ENCODE measurements at places on chromosomes 6 and 20.

GRCh38 chr6:40897390-40898003, 141.5 kb downstream of the UNC5CL start:
- no peak for DNase-seq

DNA sequence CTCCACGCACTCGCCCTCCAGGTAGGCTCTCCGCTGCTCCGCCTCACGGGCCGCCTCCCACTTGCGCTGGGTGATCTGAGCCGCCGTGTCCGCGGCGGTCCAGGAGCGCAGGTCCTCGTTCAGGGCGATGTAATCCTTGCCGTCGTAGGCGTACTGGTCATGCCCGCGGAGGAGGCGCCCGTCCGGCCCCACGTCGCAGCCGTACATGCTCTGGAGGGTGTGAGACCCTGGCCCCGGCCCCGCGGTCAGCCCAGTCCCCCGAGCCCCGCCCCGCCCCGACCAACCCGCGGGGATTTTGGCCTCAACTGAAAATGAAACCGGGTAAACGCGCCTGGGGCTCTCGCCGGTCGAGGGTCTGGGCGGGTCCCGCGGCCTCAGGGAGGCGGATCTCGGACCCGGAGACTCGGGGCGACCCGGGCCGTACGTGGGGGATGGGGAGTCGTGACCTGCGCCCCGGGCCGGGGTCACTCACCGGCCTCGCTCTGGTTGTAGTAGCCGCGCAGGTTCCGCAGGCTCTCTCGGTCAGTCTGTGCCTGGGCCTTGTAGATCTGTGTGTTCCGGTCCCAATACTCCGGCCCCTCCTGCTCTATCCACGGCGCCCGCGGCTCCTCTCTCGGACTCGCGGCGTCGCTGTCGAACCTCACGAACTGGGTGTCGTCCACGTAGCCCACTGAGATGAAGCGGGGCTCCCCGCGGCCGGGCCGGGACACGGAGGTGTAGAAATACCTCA, 598 bp downstream of the HLA-B start:
- DNase-seq: no peak

- DNase-seq: peak; percentile 83
These were observed 18.3 kb downstream of the ETV7 start for GRCh38 chr6:36368921-36369865.

- no peak for DNase-seq
These were observed 3.0 kb downstream of the GLP1R start for GRCh38 chr6:39051399-39052122.

- DNase-seq: no peak
These were observed 10.6 kb upstream of the CD83 start for GRCh38 chr6:14107000-14107399.

- DNase-seq: no peak
These were observed 602.4 kb downstream of the COL12A1 start for GRCh38 chr6:74603322-74604076.

- DNase-seq: no peak
These were observed 24.0 kb upstream of the THBS2 start for GRCh38 chr6:169277619-169278018.

DNA sequence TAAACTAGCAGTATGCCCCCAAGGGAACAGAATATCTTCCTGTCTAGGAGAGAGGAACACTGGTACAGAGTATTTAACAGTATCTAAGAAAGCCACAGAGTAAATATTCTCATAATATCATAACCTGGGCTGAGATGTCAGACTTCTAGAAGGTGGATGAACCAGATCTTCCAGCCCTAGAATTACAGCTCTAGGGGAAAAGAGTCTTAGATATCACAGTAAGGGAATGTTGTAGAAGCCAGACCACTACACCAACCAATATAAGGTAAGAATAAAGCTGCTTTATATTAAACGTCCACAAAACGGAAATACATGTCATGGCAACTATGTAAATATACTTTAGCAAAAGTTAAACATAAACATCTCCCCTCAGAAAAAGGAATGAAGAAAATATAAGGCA, 12.4 kb downstream of the SERINC1 start:
- no peak for DNase-seq

- DNase-seq: no peak
These were observed 121.1 kb downstream of the TNFRSF21 start for GRCh38 chr6:47188588-47189021.

DNA sequence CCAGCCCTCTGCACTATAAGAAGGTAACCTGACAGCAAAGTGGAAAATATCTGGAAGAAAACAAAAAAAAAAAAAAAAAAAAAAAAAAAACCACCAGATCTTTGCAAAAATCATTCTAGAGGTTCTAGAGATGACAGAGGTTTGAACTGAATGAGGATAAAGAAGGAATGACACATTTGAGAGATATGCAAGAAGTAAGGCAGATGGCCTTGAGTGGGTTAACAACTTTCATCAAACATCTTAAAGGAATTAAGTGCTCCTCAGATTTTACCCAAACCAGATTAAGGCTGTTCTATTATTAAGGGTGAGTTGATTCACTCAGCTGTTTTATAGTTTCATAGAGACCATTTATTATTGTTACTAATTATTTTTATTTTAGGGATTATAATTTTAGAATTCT, 62.0 kb downstream of the RSPO3 start:
- DNase-seq: no peak

- no peak for DNase-seq
These were observed 153.6 kb upstream of the SHLD1 start for GRCh38 chr20:5596401-5597193.

DNA sequence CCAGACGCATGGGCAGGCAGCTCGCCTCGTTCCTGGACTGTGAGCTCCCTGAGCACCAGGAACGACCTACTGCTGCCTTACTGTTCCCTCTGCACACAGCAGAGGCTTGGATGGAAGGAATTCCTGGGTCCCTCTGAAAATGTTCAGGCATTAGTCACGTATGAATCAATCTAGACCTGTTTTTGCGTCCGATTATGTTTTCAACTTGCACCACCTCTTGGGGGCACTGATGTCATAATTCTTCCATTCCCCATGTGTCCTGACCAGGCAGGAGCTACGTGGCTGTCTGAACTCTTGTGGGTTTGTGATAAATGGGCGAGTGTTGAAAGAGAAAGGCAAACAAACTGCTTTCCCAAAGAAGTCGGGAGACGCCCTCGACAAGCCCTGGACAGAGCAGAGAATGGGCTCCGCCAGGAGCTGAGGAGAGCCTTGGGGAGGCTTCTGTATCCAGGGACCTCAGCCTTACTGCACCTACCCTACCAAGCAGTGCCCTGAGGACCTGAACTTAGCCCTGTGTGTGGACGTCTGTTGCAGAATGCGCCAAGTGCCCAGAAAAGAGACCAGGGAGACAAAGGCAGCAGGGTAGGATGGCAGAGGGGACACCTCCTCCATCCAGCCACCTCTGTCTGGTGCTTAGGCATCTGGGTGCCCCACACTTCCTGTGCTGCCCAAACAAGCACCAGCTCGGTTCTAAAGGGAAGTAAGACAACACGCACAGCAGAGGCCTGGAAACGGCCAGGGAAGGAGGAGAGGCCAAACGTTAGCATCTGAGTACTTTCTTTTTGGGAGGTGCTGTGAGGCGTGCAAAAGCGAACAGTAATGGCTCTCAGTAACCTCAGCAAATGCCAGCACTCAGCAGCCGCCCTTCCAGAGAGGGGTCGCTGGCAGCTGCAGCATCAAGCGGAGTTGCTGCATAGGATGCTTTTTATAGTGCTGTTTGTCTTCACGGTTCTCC, 124.2 kb downstream of the LY86 start:
- DNase-seq: no peak

GRCh38 chr6:52512199-52512598, 64.7 kb downstream of the TRAM2 start:
- DNase-seq: no peak

- DNase-seq: peak; percentile 48
These were observed 76.9 kb downstream of the ANKRD6 start for GRCh38 chr6:89509777-89510281.

GRCh38 chr20:31722257-31723068, at the start of gene BCL2L1:
TSS of gene BCL2L1 (minus strand) at chr20:31722868. CDS start at chr20:31722218, 650 bp downstream.
- peak; percentile 88 for DNase-seq

DNA sequence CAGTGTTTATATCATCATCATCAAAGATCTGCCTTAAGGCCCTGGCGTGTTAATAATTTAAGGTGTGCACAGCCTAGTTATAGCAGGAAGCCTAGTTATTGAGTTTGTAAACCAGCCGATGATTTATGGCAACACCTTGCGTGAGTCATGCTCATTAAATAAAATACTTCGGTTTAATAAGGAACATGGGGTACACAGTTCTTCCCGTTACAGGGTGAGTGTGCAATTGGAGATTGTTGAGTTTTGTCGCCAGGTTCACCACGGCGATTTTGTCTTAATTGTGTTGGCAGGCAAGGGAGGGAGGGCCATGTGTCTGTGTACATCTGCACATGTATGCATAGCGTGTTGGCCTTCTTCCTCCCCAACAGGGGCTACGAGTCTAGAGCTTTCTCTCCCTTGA, 104.0 kb downstream of the TFAP2A start:
- DNase-seq: peak; percentile 96

GRCh38 chr6:119466226-119466625, 116.7 kb upstream of the MAN1A1 start:
- DNase-seq: no peak

- no peak for DNase-seq
These were observed 16.7 kb downstream of the HMGCLL1 start for GRCh38 chr6:55562318-55562717.

DNA sequence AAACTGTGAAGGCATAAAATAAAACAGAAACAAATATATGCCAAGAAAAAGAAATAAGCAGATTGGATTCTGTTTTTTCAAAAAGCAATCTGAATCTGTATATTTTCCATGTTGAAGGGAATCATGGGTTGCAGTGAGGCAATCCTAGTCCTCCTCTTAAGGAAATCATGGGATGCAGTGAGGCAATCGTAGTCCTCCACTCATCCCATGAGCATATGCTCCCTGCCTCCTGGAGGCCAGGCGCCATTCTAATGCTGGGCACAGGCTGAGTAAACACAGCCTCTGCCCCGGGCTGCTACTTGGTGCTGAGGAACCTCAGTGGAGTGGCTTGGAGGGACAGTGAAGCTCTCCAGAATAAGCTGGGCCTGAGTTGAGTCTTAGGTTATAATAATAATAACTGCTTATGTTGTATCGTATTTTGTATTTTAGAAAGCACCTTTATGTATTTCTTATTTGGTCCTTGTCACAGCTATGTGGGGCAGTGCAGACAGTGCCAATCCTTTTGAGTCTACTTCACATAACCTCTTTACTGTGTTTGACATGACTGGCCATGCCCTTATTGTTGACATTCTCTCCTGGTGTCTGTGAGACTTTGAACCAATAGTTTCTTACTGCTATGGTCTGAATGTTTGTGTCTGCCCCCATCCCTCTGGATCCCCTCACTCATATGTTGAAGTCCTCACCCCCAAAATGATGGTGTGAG, 56.6 kb upstream of the CITED2 start:
- DNase-seq: no peak

- no peak for DNase-seq
These were observed 43.9 kb upstream of the GJE1 start for GRCh38 chr6:142088858-142089216.

GRCh38 chr6:106539936-106540335, 89.4 kb downstream of the RTN4IP1 start:
- no peak for DNase-seq

DNA sequence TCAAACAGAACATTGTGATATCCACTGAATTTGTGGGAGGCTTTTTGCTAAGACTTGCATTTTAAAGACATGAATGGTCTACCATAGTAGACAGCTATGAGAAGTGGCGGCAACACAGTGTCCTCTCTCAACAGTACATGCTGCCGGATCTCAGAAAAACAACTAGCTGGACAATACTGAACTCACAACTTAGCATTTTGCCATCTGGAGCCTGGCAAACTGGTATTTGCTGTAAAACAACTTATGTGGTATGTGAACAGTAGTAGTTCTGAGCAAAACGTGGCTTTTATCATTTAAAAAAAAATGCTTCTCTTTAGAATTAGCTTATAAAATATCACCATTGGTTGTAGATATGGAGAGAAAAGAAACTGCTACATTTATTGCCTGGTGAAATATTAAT, 3.3 kb upstream of the PXDC1 start:
- DNase-seq: no peak

- no peak for DNase-seq
These were observed 147.1 kb upstream of the RALGAPA2 start for GRCh38 chr20:20859510-20859909.

- DNase-seq: peak; percentile 13
These were observed 46.7 kb upstream of the RALGAPA2 start for GRCh38 chr20:20759132-20759531.

GRCh38 chr6:63745784-63746183, 110.2 kb downstream of the PHF3 start:
- no peak for DNase-seq

GRCh38 chr6:158376631-158377081, 64.4 kb downstream of the TULP4 start:
- DNase-seq: no peak

- DNase-seq: no peak
These were observed 421.8 kb upstream of the JARID2 start for GRCh38 chr6:14824060-14824459.

DNA sequence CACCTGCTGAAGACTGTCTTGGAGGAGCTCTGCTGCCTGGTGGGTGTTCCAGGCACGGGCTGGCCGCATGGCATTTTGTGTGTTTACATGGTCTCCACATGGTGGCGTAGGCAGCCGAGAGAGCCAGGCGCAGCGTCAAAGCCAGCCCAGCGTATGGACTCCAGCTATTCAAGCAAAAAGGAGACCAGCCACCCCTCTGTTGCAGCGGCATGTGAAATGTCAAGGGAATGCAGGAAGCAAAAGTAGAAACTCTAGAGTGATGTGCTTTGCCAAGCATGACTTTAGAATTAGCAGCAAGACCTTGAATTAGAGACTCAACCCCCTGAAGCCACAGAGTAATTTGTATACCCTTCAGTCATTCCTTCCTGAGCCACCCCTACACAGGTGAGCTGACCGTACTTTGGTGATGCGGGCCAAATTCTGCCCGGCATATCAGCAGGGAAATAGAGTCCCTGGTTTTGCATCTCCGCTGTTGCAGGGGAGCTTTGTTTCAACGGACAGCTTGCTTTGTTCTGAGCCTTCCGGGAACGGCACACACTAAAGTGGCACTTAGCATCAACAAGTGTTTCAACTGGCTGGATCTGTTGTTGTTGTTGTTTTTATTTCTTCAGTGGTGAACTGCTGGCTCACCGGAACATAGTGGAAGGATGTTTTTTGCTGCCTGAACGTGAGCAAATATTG, 48.5 kb downstream of the FNDC1 start:
- DNase-seq: no peak

DNA sequence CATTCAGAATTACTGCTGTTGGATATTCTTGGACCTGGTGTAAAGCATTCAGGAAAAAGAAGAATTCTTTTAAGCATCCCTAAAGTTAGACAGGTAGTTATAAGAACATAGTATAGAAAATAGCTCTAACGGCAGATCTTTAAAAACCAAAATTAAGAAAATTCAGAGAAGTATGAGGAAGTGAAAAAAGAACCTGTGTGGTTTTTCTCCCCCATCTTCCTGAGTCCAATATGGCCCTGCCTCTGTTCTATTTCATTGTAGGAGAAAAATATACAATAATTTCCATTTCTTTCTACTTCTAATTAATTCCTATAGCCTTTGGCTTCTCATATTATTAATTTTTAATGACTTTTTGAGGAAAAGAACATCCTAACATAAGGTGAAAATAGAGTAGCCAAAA, 47.1 kb downstream of the FHL5 start:
- no peak for DNase-seq

Data from NCI-H2081 (cell line).